ENCODE measurements at places on chromosomes 2 and 18.

- no peak for DNase-seq
Observed at GRCh38 chr2:235357881-235358280, 136.0 kb upstream of the AGAP1 start.

DNA sequence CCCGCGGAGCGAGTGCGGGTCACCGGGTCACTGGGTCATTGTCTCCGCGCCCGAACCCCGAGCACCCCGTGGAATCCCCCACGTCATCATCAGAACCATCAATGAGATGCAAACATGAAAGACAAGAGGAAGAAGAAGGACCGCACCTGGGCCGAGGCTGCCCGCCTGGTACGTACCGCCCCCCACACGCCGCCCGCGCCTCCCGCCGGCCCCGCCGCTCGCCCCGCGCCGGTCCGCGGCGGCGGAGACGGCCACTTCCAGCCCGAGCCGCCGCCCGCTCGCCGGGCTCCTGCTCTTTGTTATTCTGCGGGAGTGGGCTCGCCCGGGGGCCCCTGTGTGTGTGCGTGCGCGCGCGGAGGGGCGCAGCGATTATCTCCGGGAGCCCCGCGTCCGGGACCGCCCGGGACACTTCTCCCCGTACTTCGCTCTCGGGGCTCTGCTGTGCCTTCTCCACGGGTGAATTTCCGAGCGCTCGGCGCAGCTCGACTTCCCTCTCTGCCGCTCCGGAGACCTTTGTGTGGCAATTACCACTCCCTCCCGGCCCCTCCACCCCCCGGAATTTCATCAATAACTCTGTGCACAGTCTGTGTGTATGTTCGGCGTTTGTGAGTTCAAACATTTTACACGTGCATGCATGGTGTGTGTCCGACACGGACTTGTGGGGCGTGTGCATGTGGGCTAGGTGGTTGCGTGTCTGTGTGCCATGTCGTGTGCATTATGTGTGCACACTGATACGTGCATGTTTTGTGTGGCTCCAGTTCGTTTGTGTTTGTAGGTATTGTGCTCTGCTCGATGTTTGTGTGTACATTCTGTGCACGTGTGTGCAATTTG, 714 bp downstream of the ASXL3 start:
- no peak for DNase-seq

- DNase-seq: no peak
Observed at GRCh38 chr2:57796527-57796926, 250.1 kb upstream of the VRK2 start.

DNA sequence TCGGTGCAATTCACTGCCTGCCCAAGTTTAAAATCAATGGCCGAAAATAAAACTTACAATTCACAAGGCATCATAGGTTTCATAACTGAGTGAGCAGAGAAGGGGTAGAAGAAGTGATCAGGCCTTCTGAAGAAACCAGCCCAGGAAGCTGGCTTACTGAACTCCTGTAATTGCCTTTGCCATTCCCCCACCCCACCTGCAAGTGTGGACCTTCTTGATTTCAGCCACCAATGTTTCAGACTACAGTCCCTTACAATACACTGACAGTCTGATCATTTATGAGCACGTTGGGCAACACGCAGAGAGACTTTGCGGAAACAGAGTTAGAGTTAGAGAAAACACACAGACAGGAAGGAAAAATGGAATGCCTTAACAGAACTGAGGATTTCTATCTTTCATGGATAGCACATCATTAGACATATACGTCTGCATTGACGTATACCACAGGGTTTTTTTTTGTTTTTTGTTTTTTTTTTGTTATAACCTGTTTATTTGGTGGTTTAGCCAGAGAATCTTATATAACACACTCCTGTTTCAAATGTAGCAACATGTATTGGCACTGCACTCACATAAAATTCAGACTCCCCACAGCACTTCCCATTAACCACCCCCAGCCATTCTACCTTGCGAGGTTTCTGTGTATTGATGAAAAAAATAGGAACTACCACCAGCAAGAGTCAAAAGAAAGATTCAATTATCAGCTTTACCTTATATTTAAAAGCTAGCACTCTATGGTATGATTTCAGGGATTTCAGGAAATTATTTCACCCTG, 126.4 kb downstream of the CACNB4 start:
- DNase-seq: no peak

All from fibroblast of pulmonary artery (primary cell).